Peyer's patch (tissue), 4 donors: ENCODE measurements at places on chromosomes 3 and 15. TPM values are rescaled to one million over a fixed set of nuclear protein-coding genes. Genes with fewer than 3 reads are reported as not detected.

GRCh38 chr3:71062952-71063772 is 520.4 kb downstream of the FOXP1 start:
- H3K4me1 ChIP-seq = peaks cover 39% of the 10 kb centered on the region
- DNase-seq = no peak
- H3K27ac ChIP-seq = peak overlapping the region; percentile 80

DNA sequence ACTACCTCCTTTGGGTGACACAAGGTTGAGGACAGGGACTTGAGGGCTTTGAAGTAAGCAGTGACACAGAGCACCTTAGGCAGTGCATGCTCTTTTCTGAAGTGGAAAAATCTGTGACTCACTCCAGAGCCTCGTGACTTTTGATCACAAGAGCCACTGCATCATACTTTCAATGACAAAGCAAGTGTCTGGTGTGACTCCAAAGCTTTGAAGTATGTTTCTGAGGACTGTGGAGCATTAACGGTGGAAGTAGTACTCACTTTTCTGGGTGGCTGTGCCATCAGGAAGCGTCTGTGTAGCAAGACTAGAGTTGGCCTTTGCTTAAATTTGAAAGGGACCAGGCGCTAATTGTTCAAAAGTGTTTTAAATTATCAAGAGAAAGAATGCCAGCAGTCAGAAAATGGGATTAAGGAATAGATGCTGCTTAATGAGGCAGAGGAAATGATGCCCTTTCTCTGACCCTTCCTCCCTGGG is 210.7 kb upstream of the TRIM42 start:
- no peak overlapping the region for H3K27ac ChIP-seq
- no peak overlapping the region for H3K4me3 ChIP-seq
- H3K36me3 ChIP-seq = no peaks in the 10 kb centered on the region

GOLGA6A gene
- not detected for total RNA-seq

DNA sequence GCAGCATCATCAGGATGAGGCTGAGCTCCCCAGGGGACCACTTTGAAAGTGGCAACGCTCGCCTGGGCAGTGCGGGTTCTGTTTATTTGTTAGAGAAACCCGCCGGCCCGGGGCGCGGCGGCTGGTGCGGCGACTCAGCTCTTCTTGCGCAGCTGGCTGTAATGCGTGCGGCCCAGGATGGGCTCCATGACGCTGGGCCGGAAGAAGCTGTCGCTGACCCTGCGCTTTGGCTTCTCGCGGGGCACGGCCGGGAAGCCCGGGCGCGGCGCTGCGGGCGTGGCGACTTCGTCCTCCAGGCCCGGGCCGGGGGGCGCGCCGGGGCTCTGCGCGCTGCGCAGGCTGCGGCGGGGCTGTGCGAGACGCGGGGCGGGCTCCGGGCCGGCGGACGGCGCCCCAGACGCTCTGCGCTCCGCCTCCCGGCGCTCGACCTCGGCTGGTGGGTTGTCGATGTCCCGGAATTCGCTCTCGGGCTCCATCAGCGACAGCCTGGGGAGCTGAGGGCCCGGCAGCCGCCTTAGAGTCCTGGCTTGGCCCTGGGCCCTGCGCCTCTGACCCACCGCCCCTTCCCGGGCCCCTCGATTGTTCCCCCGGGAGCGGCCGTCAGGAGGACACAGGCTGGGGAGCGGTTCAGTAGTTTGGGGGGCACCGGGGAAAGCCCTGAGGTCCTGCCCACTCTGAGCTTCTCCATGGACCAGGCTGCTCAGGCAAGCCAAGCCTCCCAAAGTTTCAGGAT is 10.3 kb upstream of the KIF7 start:
- no peaks in the 10 kb centered on the region for H3K4me1 ChIP-seq
- H3K4me3 ChIP-seq = peak overlapping the region; percentile 20
- peak overlapping the region; percentile 55 for H3K27ac ChIP-seq

HTR3E gene
- 1.2 TPM for total RNA-seq

DNA sequence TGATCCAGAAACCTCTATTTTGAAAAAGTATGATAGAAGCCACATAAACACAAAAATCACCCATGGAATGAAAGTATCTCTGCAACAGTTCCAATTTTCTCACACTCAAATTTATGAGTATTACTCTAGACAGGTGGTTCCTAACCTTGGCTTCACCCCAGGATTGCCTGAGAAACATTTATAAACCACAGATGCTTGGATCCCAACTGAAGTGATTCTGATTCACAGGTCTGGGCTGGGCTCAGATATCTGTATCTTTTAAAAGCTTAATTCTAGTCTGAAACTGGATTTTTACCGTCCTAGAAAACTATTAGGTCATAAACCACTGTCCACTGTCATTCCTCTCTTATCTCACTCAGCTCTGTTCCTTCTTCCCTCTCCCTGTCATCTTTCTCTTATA is 7.4 kb upstream of the SST start:
- H3K27ac ChIP-seq = no peak overlapping the region
- H3K27me3 ChIP-seq = no peaks in the 10 kb centered on the region
- no peak for DNase-seq
- H3K36me3 ChIP-seq = no peaks in the 10 kb centered on the region
- no peak overlapping the region for H3K4me3 ChIP-seq
- H3K4me1 ChIP-seq = no peaks in the 10 kb centered on the region

NME9 gene
- not detected for total RNA-seq

DNA sequence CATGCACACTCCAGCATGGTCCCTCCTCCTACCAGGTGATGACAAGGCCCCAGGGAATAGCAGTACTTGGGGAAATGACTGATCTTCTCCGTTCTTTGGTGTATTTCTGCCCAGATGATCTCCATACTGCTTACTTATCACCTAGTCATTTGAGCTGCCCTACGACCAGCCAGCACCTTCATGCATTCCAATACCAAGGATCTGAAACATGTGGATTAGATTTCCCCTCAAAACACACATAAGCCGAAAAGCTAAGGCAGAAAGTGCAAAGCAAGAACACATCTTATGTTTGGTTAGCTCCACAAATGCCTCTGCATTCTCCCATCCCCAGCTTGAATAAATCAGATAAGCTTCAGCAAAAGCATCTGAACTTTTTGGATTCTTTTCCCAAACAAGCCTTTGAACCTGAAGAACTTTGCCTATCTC is 64.8 kb upstream of the BCL6 start:
- H3K4me3 ChIP-seq = no peak overlapping the region
- no peak overlapping the region for H3K27ac ChIP-seq
- no peak for DNase-seq
- no peaks in the 10 kb centered on the region for H3K4me1 ChIP-seq
- no peaks in the 10 kb centered on the region for H3K36me3 ChIP-seq

- peak overlapping the region; percentile 34 for H3K27ac ChIP-seq
- no peaks in the 10 kb centered on the region for H3K36me3 ChIP-seq
- DNase-seq = no peak
- no peaks in the 10 kb centered on the region for H3K4me1 ChIP-seq
- no peaks in the 10 kb centered on the region for H3K27me3 ChIP-seq
These were observed 33.9 kb upstream of the IREB2 start for GRCh38 chr15:78404125-78404524.

DNA sequence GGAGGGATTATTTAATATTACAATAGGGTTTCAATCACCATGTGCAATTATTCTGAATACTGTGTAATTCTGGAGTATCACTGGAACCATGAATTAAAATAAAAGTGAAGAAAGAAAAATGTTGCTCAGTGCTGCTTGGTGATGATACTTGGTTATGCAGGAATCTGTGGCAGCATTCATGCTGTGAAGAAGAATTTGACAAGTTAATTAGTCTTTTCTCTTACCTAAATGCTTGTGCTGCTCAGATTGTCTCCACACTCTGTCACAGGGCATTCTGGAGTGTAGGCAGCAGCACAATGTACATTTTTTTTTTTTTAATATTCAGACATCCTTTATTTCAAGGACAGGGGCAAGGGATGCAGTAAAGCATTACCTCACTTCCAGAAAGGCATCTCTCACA is 749.3 kb upstream of the CADM2 start:
- no peaks in the 10 kb centered on the region for H3K36me3 ChIP-seq
- H3K27ac ChIP-seq = no peak overlapping the region
- DNase-seq = no peak
- no peak overlapping the region for H3K4me3 ChIP-seq

CCR2 gene
- total RNA-seq = 4.1 TPM

DNA sequence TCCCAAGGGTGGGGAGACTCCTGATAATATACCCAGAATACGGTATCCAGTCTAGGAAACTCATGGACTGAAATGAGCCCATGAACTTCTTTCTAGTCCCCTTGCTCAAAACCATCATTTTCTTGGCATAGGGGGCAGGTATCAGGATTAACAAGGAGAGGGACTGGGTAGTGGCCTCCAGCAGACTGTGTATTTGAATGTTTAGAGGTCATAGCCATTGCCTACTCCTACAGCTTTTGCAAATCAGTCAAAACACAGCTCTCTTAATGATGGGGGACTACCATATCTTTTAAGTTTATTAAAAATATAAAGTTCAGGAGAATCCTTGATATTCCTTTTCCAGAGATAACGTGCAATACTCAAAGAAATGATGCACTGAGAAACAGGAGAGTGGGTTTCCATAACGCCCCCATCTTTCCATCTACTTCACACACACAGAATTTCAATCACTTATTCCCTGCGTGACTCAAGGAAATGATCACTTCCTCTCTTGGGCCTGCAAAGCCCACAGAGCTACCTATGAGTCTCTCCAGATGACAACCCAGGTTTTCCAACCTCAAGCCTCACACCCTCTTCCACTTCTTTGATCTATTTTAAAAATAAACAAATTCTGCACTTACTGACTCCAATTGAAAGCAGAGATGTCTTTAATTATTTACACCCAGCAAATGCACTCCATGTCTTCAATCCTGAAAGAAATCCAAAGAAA is 584.0 kb upstream of the LMCD1 start:
- no peaks in the 10 kb centered on the region for H3K27me3 ChIP-seq
- no peak overlapping the region for H3K27ac ChIP-seq
- no peaks in the 10 kb centered on the region for H3K4me1 ChIP-seq
- no peak for DNase-seq
- no peaks in the 10 kb centered on the region for H3K36me3 ChIP-seq

DNA sequence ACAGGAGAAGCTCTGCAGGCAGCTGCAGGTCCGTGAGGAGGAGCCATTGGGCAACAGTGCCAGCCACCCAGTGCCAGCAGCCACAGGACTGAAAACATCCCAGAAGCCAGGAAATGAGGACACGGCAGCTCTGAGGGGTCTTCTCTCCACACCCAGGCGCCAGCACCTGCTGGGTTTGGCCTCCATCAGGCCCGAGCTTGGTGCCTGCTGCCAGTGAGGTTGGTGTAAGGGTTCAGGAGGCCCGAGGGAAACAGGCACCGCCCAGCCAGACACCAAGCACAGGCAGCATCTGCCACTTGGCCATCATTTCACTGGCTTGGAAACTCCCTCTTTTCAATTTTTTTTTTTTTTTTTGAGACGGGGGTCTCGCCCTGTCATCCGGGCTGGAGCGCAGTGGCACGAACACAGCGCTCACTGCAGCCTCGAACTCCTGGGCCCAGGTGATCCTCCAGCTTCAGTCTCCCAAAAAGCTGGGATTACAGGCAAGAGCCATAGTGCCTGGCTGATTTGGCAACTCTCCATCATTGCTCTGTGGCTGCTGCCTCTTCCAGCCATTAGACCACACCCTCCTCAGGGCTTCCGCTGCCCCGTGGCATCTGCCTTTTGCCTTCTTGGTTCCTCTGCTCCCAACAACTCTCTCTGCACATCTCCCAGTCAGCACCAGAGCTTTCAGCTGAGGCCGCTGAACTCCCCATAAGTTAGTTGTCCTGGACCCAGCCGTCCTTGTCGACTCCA is 1.5 kb upstream of the ITIH3 start:
- DNase-seq = no peak
- no peaks in the 10 kb centered on the region for H3K4me1 ChIP-seq
- no peak overlapping the region for H3K4me3 ChIP-seq
- no peaks in the 10 kb centered on the region for H3K36me3 ChIP-seq
- H3K27me3 ChIP-seq = no peaks in the 10 kb centered on the region
- no peak overlapping the region for H3K27ac ChIP-seq

DNA sequence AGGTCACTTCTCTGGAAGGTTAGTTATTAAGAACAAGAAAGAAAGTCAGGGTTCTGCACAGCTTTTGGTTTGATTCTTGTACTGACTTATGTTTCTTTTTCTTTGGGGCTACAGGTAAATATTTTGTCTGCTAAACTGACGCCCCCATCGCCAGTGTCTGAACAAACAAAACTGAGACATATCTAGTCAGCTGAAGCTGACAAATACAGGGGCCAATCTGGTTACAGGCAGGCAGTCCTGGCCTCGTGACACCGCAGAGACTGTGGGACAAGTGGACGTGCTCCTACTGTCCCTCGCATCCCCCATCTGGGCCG is 4.6 kb upstream of the RPL14 start:
- H3K4me1 ChIP-seq = peaks cover 10% of the 10 kb centered on the region
- peak overlapping the region; percentile 94 for H3K27ac ChIP-seq
- peak overlapping the region; percentile 54 for H3K4me3 ChIP-seq
- no peaks in the 10 kb centered on the region for H3K27me3 ChIP-seq
- no peak for DNase-seq
- H3K36me3 ChIP-seq = no peaks in the 10 kb centered on the region

DNA sequence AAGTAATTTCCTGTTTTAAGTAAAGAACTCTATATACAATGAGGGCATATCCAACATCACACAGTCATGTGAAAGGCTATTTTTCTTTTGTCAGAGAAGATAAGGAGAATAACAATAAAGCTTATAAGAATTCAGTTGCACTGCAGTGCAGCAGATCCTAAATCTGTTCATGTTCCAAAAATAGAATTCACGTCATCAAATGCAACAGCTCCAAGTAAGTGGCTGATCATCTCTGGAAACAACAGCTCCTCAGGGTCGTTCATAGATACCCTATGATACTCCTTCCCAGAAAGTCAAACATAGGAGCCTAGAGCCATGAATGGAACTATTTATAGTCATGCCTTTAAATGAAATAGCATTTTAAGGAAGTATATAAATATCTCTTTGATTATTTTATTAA is 100.2 kb downstream of the FMN1 start:
- peaks cover 8% of the 10 kb centered on the region for H3K4me1 ChIP-seq
- H3K27ac ChIP-seq = no peak overlapping the region
- DNase-seq = no peak
- no peaks in the 10 kb centered on the region for H3K27me3 ChIP-seq
- no peaks in the 10 kb centered on the region for H3K36me3 ChIP-seq

DNA sequence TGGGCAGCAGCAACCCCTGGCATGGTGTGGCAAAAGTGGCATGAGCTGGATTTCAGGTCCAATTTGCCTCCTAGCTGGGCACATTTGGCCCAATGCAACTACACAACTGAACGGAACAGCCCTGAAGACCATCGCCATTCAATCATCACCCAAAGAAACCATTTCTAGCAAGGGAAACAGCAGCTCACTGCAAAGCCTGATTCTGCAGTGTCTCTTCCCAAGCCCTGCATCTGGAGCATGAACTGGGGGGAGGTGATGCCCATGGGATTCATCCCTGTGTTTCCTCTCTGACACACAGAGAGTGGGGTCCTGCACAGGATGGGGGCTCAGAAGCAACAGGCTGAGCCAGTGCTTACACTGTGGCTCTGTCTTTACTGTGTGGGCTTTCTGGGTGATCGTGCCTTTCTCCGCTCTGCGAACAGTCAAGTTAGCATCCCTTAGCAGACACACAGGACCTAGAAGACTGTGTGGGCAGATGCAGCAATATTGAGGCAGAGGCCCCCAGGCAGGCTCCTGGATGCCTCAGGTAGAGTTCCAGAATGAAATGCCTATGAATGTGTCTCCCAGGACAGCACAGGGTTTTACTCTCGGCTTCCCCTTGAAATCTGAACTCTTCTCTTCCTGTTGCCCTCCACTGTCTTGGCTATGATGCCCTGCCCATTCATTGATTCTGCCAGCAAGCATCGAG is 91.1 kb upstream of the ALDH1A3 start:
- H3K27me3 ChIP-seq = no peaks in the 10 kb centered on the region
- no peaks in the 10 kb centered on the region for H3K4me1 ChIP-seq
- DNase-seq = no peak
- H3K27ac ChIP-seq = no peak overlapping the region

ACTR8 gene
- total RNA-seq = 25.9 TPM

C3orf22 gene
- not detected for total RNA-seq
